GM23338 (cell line): ENCODE measurements at places on chromosomes 1 and 21. TPM values are rescaled to one million over a fixed set of nuclear protein-coding genes. Genes with fewer than 3 reads are reported as not detected.
A peak's percentile ranks its signal among the peaks of the same experiment; 100 is the strongest.

The TSPAN2 gene
- 9.4 and 11.2 TPM in 2 replicates for polyA plus RNA-seq

- no peaks in the 10 kb centered on the region; the same call in 1 of the 2 replicates for H3K36me3 ChIP-seq
- peaks cover 4% of the 10 kb centered on the region for H3K4me1 ChIP-seq
- H3K27me3 ChIP-seq, result no peaks in the 10 kb centered on the region
These were observed 10.2 kb downstream of the RPS6KA1 start for GRCh38 chr1:26539722-26540121.

The CFAP45 gene
- polyA plus RNA-seq, result 0.19 and 0.36 TPM in 2 replicates

DNA sequence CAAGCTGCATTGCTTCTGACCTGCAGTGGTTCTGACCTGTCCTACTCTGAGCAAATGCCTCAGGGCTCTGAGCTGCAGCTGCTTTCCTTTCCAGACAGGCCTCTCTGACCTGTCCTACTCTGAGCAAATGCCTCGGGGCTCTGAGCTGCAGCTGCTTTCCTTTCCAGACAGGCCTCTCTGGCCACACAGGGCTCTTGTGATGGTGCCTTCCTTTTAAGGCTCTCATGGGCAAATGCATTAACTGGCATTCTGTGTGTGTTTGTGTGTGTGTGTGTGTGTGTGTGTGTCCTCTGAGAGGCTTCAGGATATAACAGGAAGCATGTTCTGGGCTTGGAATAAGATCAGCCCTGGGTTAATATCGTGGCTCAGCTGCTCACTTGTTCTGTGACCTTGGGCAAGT is 131.3 kb downstream of the NTPCR start:
- peaks cover 9% of the 10 kb centered on the region for H3K36me3 ChIP-seq
- H3K27me3 ChIP-seq, result no peaks in the 10 kb centered on the region
- no peak for DNase-seq
- H3K27ac ChIP-seq, result no peak overlapping the region
- no peaks in the 10 kb centered on the region for H3K4me1 ChIP-seq
- no peak overlapping the region for H3K4me3 ChIP-seq

DNA sequence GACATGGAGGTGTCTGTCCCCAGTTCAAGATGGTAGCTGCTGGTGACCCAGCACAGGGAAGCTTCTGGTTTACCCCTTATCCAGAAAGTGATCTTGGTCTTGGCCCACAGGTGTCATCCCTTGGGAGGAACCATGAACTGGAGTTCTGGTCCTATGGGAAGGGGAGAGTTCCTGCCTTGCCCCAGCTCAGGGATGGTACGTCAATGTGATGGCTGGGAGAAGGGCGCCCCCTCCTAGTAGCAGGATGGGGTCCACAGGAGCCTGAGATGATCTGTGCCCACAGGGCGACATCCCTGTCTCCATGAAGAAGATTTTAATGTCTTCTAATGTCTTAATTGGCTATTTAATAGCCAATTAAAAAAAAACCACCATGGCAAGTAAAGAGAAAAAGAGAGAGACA is 249.8 kb downstream of the SIPA1L2 start:
- H3K4me1 ChIP-seq, result peaks cover 7% of the 10 kb centered on the region; the same call in 1 of the 2 replicates
- no peak overlapping the region for H3K27ac ChIP-seq
- no peaks in the 10 kb centered on the region for H3K27me3 ChIP-seq
- DNase-seq, result no peak

GRCh38 chr1:39301606-39302005 is 97.1 kb downstream of the MACF1 start:
- H3K4me1 ChIP-seq, result no peaks in the 10 kb centered on the region
- H3K4me3 ChIP-seq, result no peak overlapping the region
- no peak overlapping the region for H3K27ac ChIP-seq

- H3K4me3 ChIP-seq, result no peak overlapping the region
- no peak for DNase-seq
- no peaks in the 10 kb centered on the region for H3K36me3 ChIP-seq
- H3K4me1 ChIP-seq, result no peaks in the 10 kb centered on the region
- H3K27me3 ChIP-seq, result no peaks in the 10 kb centered on the region
These were observed 13.8 kb upstream of the PTTG1IP start for GRCh38 chr21:44887126-44887806.

- H3K4me3 ChIP-seq, result no peak overlapping the region
- no peak for DNase-seq
- H3K4me1 ChIP-seq, result peaks cover 8% of the 10 kb centered on the region; the same call in 1 of the 2 replicates
- no peak overlapping the region for H3K27ac ChIP-seq
- H3K36me3 ChIP-seq, result no peaks in the 10 kb centered on the region
These were observed 225.3 kb downstream of the SPATA17 start for GRCh38 chr1:217856342-217857034.

DNA sequence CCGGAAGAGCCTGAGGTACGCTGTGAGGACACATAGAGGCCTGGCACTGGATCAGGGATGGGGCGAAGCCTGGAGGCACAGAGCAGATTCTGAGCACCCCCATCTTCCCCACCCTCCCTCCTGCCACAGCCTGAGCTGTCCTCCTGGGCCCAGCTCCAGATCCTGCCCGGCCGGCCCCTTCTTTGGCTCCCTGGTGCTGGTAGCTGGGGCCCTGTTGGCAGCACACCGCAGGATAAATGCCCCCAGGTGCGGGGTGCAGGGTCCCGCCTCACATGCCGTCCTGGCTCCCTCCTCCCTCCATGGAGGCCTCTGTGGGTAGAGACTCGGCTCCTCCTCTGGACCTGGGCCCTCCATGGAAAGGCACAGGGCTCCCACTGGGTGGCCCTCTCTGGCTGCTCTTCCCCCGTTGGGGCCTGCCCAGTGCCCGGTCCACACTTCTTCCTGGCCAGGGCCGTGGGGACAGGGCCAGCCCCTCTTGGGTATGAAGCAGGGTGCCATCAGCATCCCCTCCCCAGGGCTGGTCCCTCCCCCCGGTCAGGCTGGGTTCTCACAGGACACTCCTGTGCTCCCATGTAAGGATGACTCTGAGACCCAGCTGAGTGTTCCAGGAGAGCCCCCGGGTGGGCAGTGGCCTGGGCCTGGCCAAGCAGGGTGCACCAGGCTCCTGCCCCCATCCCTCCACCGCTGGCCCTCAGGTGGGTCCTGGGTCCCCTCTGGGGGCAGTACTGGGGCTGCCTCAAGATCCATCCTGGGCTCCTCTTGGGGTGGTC is 1.1 kb upstream of the OBSCN start:
- H3K27ac ChIP-seq, result no peak overlapping the region
- peaks cover 45% of the 10 kb centered on the region for H3K27me3 ChIP-seq
- H3K36me3 ChIP-seq, result no peaks in the 10 kb centered on the region
- no peak for DNase-seq
- no peaks in the 10 kb centered on the region for H3K4me1 ChIP-seq
- H3K4me3 ChIP-seq, result no peak overlapping the region

The MLLT11 gene
- 19.7 and 22.6 TPM in 2 replicates for polyA plus RNA-seq

The NMNAT2 gene
- 3.6 and 3.8 TPM in 2 replicates for polyA plus RNA-seq

DNA sequence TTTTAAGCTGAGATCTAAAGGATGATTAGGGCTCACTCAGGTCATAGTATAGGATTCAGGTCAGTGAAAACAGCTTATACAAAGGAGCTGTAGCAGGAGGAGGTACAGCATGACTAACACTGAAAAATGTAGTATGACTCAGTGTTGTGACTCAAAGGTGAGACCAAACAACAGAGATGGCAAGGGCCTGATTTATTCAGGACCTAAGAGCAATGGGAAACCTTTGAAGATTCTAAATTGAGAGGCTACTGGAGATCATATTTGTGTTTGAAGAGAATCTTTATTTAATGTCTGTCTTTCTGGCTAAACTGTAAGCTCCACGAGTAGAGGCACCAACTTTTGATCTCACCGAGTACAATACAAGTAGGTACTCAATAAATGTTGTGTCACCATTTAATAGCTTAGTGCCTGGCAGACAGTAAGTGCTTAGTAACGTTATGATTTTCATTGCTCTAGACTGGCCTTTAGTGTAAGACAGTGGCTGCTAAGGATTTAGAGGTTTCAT is 43.5 kb downstream of the PRKAA2 start:
- H3K4me3 ChIP-seq, result no peak overlapping the region
- DNase-seq, result peak; percentile 27
- no peaks in the 10 kb centered on the region for H3K27me3 ChIP-seq

The OR2M4 gene
- not detected in 2 replicates for polyA plus RNA-seq

The RSPH1 gene
- polyA plus RNA-seq, result 0.23 and 1.4 TPM in 2 replicates

DNA sequence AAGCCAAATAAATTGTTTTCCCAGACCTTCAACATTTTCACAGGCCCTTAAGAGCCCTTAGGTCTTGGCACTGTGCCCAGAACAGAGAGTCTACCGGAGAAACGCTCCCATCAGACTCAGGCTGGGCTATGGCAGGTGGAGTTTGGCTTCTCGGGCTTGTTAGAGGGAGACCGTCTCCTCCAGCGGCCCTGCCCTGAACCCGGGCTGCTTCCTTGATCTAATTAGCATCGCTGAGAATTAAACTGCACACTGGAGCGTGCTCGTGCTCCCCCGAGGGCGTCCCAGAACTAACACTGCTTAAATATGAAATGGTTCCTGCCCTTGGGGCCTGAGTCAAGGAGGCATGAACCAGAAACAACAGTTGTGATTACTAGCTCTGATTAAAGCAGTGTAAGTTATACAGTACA is 634.4 kb downstream of the MATN1 start:
- no peak overlapping the region for H3K27ac ChIP-seq
- no peaks in the 10 kb centered on the region for H3K27me3 ChIP-seq
- H3K4me1 ChIP-seq, result no peaks in the 10 kb centered on the region
- H3K4me3 ChIP-seq, result no peak overlapping the region

- H3K27ac ChIP-seq, result no peak overlapping the region
- H3K4me3 ChIP-seq, result no peak overlapping the region
- no peaks in the 10 kb centered on the region for H3K27me3 ChIP-seq
- no peak for DNase-seq
These were observed 16.9 kb upstream of the KIAA0040 start for GRCh38 chr1:175209493-175209921.

GRCh38 chr21:14675774-14676530 is 129.8 kb upstream of the SAMSN1 start:
- peaks cover 9% of the 10 kb centered on the region for H3K4me1 ChIP-seq
- no peaks in the 10 kb centered on the region for H3K36me3 ChIP-seq
- no peak for DNase-seq
- H3K27ac ChIP-seq, result no peak overlapping the region
- no peaks in the 10 kb centered on the region for H3K27me3 ChIP-seq

DNA sequence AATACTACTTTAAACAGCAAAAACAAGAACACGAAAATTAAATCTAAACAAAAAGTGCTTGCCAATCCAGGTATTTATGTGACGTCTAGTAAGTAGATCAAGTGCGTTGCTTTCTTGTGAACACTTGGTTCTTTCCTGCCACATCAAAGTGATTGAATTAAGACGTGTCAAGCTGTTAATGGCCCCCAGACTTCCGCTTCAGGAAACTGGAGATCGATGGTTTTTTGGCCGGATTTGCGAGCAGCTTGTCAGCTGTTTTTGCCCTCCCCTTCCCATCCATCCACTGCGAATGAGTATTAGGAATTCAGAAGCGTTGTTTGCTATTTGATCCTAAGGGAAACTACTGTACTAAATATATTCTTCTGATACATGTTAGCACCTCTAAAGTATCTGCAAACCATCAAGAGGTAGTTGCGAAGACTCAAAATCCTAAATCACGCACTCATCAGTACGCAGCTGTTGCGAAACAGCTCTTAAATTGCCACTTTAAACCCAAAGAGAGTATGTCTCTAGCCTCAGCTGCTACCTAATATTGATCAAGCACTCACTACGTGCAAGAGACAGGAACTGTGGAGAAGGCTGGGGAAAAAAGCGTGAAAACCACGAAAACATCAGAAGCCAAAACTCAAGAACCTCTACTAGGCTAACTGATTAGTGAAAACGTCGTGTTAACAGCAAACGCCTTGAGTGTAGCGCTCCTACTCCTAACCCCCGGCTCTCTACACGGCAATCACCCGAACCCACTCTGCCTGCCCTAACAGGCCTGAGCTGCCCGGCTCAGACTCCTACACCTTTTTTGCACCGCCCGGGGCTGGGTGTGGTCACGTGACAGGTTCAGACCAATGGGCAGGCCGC is 473 bp upstream of the BRDT start:
- H3K4me3 ChIP-seq, result no peak overlapping the region
- peaks cover under 1% of the 10 kb centered on the region; the same call in 1 of the 2 replicates for H3K4me1 ChIP-seq
- H3K36me3 ChIP-seq, result no peaks in the 10 kb centered on the region

DNA sequence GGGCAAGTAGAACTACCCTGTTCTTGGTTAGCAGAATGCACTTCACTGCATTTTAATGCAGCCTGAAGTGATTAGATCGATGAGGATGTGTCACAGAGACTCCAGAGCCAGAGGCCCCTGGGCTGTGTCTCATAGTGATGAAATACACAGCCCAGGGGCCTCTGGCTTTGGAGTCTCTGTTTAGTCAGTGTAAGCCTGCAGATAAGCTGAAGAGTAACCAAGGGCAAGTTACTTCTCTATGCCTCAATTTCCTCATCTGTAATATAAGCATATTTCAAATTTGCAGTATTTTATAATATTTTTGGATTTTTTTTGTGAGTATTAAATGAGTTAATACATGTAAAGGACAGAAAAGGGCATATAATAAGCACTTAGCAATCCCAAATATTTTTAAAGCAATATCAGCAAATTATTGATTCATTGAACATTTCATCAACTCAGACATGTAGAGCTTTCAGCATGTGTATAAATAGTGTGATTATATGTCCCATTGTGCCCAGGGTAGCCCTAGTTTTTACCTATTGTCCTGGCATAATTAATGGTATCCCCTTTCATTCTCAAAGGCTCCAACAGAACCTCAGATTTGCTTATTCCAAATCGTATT is 23.6 kb upstream of the APOBEC4 start:
- no peaks in the 10 kb centered on the region for H3K36me3 ChIP-seq
- no peak overlapping the region for H3K4me3 ChIP-seq
- no peak overlapping the region for H3K27ac ChIP-seq
- no peak for DNase-seq
- H3K4me1 ChIP-seq, result peaks cover 2% of the 10 kb centered on the region; the same call in 1 of the 2 replicates

GRCh38 chr1:76465030-76465429 is 390.5 kb downstream of the ST6GALNAC3 start:
- H3K27ac ChIP-seq, result no peak overlapping the region
- no peak overlapping the region for H3K4me3 ChIP-seq
- H3K4me1 ChIP-seq, result 0 out of 2 replicates have a peak, but pooled peaks cover 7% of the 10 kb centered on the region
- no peaks in the 10 kb centered on the region for H3K27me3 ChIP-seq
- no peak for DNase-seq

DNA sequence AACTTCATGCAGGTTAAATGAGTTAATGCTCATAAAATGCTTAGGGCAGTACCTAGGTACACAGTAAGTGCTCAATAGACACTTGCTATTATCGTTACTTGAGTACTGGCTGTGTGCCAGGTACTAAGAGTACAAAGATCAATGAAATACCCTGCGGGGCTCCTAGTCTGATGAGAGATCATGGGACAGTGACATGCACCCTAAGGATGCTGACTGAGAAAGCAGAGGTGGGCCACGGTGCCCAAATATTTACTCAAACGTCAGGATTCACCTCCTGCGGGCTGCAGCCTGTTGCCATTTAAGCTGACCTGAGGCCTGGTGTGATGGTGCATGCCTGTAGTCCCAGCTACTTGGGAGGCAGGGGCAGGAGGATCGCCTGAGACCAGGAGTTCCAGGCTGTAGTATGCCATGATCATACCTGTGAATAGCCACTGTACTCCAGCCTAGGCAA is 19.8 kb upstream of the LUZP1 start:
- no peak for DNase-seq
- H3K36me3 ChIP-seq, result no peaks in the 10 kb centered on the region
- H3K27me3 ChIP-seq, result no peaks in the 10 kb centered on the region
- H3K4me3 ChIP-seq, result no peak overlapping the region
- H3K27ac ChIP-seq, result no peak overlapping the region
- no peaks in the 10 kb centered on the region for H3K4me1 ChIP-seq
